IPS DF 6.9 (cell line): ENCODE measurements at places on chromosomes 11 and 22.

DNA sequence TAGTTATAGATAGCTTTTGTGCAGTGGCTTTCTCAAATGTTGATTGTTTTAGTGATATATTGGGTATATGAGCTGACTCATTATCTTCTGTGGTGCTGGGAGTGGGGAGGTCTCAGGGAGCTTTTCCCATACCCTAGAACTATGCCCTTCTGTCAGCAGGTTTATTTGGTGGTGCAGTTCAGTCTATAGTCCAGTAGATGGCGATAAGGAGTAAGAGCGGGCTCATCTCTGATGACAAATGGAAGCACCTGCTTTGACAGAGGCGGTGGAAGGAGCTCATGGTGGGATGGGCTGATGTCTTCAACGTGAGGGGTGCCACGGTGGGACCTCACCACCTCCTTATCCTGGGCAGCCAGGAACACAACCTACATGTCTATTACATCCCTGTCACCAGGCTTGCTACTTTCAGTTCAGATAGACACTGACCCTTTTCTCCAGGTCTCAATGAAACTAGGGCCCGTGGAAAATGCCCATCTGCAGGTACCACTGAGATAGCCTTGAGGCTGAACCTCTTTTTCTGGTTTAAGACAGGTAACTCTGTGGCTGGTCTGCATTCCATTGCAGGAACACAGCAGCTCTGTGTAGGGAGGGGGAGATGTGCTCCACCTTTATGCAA, 13.0 kb upstream of the OR6A2 start:
- H3K36me3 ChIP-seq, result no peaks in the 10 kb centered on the region
- no peak for DNase-seq
- no peaks in the 10 kb centered on the region for H3K4me1 ChIP-seq
- H3K27ac ChIP-seq, result no peak overlapping the region

- H3K4me3 ChIP-seq, result no peak overlapping the region
- peaks cover 28% of the 10 kb centered on the region for H3K36me3 ChIP-seq
- no peak overlapping the region for H3K27ac ChIP-seq
- H3K27me3 ChIP-seq, result no peaks in the 10 kb centered on the region
- peaks cover under 1% of the 10 kb centered on the region; the same call in 1 of the 2 replicates for H3K4me1 ChIP-seq
Observed at GRCh38 chr11:46668480-46669085, 31.8 kb downstream of the ARHGAP1 start.

- H3K36me3 ChIP-seq, result peaks cover 48% of the 10 kb centered on the region
- H3K27me3 ChIP-seq, result no peaks in the 10 kb centered on the region
- DNase-seq, result no peak
- peaks cover 19% of the 10 kb centered on the region for H3K4me1 ChIP-seq
Observed at GRCh38 chr11:65209711-65210360, 28.1 kb downstream of the CAPN1 start.

DNA sequence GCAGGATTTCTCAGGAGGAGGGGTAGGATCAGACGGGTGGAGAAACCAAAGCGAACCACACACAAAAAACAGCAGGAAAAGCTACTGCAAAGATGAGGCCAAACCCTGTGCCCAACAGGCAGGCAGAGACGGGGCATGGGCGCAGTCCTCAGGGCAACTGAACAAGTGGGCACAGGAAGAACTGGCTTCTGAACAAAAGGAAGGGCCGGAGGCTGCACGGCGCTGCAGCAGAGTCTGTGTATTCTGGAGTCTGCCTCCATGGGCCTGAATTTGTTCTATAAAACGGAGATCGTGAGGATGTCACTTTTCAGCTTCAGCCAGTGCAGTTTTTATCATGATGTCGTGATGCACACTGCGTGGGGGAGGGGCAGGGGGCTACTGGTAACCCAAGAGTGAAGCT, 1026.0 kb downstream of the TBC1D22A start:
- no peak overlapping the region for H3K4me3 ChIP-seq
- DNase-seq, result no peak
- no peaks in the 10 kb centered on the region for H3K4me1 ChIP-seq
- H3K36me3 ChIP-seq, result no peaks in the 10 kb centered on the region
- H3K27me3 ChIP-seq, result no peaks in the 10 kb centered on the region
- H3K27ac ChIP-seq, result no peak overlapping the region

DNA sequence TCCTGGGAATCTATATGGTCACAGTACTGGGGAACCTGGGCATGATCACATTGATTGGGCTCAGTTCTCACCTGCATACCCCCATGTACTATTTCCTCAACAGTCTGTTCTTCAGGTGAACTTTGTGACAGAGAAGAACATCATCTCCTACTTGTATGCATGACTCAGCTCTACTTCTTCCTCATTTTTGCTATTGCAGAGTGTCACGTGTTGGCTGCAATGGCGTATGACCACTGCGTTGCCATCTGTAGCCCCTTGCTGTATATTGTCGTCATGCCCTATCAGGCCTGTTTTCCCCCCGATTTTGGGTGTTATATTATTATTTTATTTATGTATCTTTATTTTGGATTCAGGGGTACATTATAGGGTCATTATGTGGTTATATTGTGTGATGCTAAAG, 2.4 kb upstream of the OR8G1 start:
- H3K27me3 ChIP-seq, result no peaks in the 10 kb centered on the region
- DNase-seq, result no peak
- no peaks in the 10 kb centered on the region for H3K4me1 ChIP-seq
- H3K4me3 ChIP-seq, result no peak overlapping the region

DNA sequence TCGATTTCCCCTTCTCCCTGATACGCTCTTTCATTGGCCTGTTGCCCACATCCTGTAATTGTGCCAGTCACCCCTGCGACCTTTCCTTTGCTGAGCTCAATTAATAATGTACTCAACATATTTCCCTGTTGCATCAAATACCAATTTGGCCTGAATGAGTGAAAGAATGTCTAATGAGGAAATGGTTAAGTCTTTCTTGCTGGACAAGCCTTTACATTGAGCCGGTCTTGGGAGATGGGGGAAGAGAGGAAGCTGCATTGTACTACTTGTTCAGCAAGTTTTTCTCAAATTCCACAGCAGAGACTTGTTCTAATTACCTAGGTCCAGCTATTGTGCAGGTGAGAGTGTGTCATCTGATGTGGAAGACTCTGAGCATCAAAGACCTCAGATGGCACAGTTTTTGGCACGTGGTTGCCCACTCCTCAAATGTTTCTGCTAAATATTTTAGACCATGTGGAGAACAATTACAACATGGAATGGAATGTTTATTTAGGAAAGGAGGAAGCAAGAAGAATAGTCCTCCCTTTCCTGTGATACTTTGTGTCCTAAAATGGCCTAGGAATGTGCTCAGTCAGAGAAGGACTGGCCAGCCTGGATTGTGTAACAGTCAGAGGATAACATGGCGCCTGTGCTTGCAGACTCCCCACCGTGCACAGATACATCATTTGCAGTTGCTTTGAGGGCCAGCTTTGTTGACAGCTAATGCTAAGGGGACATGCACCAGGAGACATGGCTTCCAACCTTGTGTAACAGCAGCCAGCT, 129.5 kb upstream of the E2F8 start:
- no peaks in the 10 kb centered on the region for H3K4me1 ChIP-seq
- H3K27me3 ChIP-seq, result no peaks in the 10 kb centered on the region
- no peak overlapping the region for H3K4me3 ChIP-seq

GRCh38 chr11:67638535-67639437, 777 bp downstream of the TBX10 start:
- H3K27ac ChIP-seq, result no peak overlapping the region
- peaks cover 3% of the 10 kb centered on the region; the same call in 1 of the 2 replicates for H3K27me3 ChIP-seq
- no peaks in the 10 kb centered on the region for H3K36me3 ChIP-seq
- no peak for DNase-seq
- no peaks in the 10 kb centered on the region for H3K4me1 ChIP-seq
